ENCODE measurements at places on chromosomes 5 and 9. TPM values are rescaled to one million over a fixed set of nuclear protein-coding genes. Genes with fewer than 3 reads are reported as not detected.

Gene HTR1A
- not detected for total RNA-seq

Gene PCDHGB4
- 0.79 TPM for total RNA-seq

Gene AQP7
- total RNA-seq = not detected

Gene PPP1R26
- total RNA-seq = 19.1 TPM

Gene AKNA
- total RNA-seq = 10.7 TPM

Gene C9orf50
- total RNA-seq = not detected

Gene MEIKIN
- not detected for total RNA-seq

Gene KIF3A
- total RNA-seq = 31.5 TPM

Gene CFAP90
- total RNA-seq = not detected

Gene CRHBP
- total RNA-seq = not detected

Gene OR2V2
- not detected for total RNA-seq

Gene IFNK
- not detected for total RNA-seq

Gene NR5A1
- not detected for total RNA-seq

Gene CCL27
- 0.49 TPM for total RNA-seq

Gene CDO1
- total RNA-seq = 0.44 TPM

Gene ADGRD2
- total RNA-seq = not detected

Gene OLFM1
- not detected for total RNA-seq

Gene SLC1A3
- 9.6 TPM for total RNA-seq

Gene LRRC70
- total RNA-seq = 0.54 TPM

Gene C9
- not detected for total RNA-seq

Gene TSSK1B
- 0.39 TPM for total RNA-seq

Gene MAML1
- total RNA-seq = 36.4 TPM

Gene FGF1
- 0.65 TPM for total RNA-seq

Gene INSL6
- not detected for total RNA-seq

Gene SHOC1
- total RNA-seq = 0.09 TPM

Gene KIF20A
- total RNA-seq = 30.6 TPM

Gene NMUR2
- total RNA-seq = not detected

Gene SH3RF2
- total RNA-seq = 29.6 TPM

Gene ECSCR
- not detected for total RNA-seq

Gene GHR
- total RNA-seq = 1.8 TPM

Gene CCL21
- total RNA-seq = not detected

Gene HARS1
- 131 TPM for total RNA-seq

Gene GPX3
- not detected for total RNA-seq

Gene HMCN2
- not detected for total RNA-seq

Gene SLCO4C1
- total RNA-seq = not detected

All from MCF 10A (cell line).